Brain pericyte (primary cell): ENCODE measurements at places on chromosomes 3 and 15.

- DNase-seq, result no peak
Observed at GRCh38 chr15:88617031-88617722, 4.0 kb upstream of the AEN start.

DNA sequence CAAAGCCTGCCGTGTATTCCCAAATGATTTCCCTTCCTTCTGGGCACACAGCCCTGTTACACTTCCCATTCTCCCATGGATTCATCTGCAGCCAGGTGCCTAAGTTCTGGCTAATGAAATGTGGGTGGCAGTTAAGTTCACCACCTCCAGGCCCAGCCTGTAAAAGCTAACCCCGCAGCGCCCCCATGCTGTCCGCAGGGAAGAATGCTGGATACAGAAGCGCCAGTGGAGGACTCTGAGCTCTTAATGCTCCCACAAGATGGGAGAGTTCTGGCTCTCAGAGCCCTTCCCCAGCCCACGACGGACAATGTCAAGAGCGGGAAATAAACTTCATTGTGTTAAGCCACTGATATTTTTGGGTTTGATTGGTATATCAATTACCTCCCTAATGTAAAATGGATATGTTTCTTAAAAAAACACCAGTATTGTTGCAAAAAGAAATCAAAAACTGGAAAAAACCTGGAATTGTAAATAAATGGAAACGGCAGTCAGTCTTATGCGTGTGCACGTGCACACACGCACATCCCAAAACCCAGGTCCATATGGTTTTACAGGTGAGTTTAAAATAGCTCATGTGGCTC lies 37.7 kb upstream of the FGD5 start:
- no peak for DNase-seq

GRCh38 chr3:188721990-188722389 lies 449.8 kb upstream of the TPRG1 start:
- no peak for DNase-seq

DNA sequence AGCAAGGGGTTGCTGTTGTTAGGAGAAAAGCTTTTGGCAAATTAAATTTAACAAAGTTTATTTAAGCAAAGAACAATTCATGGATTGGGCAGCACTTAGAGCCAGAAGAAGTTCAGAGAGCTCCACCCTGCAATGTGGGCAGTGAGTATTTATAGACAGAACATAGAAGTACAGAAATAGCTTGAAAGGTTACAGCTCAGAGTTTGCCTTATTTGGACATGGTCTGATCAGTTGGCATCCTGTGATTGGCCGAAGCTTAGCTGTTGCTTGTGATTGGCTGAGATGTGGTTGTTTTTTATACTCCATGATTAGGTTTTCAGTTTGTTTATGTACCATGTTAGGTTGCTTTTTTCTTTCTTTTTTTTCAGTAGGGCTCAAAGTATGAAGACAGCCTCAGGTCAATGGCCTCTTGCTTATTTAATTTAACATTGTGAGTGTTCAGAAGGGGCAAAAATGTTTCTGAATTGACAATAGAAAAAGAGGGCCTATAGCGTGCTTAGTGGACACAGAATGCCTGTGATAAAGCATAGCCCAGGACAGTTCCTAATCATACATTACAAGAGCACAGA lies 293.8 kb downstream of the IGSF11 start:
- no peak for DNase-seq

GRCh38 chr3:32456429-32457130 lies 46.1 kb downstream of the CMTM6 start:
- no peak for DNase-seq

GRCh38 chr3:127072221-127072771 lies 89.4 kb downstream of the PLXNA1 start:
- DNase-seq, result no peak

- DNase-seq, result no peak
Observed at GRCh38 chr3:170910542-170910941, 2.1 kb upstream of the EIF5A2 start.

DNA sequence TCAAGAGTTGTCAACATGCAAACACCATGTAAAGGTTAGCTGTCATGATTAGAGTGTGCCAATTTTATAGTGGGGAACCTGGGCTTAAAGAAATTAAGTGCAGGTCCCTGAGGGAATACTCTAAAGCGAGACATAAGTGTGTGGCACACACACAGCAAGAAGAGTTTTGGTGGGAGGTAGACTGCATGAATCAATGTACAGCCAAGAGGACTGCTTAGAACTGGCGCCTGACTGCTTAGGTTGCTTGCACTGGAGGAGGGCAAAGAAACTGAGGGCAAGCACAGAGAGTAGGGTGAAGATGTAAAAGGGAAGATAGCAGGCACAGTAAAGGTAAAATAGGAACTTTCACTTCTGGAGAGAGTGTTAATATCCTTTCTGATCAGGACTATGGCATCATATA lies 184.9 kb downstream of the SOX2 start:
- DNase-seq, result no peak

DNA sequence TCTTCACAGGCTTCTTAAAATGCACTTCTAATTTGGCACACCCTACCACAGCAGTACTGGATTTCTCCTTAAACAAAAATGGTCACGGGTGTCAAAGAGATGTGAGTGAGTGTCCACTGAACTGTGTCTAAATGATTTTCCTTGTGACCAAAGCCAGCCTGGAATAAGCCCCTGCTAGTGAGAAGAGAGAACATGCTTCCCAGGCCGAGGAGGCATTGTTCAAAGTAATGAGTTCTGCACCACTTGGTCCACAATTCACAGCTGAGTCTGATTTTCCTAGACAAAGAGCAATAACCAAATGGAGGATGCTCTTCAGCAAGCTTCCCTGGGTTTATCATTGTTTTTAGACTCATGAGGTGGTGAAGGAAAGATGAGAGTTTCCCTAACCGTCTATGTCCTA lies 3.8 kb downstream of the PLCH1 start:
- DNase-seq, result no peak

GRCh38 chr3:15063656-15064286 lies 1.3 kb downstream of the MRPS25 start:
- no peak for DNase-seq
